ENCODE measurements at places on chromosomes 1 and 21.

- no peaks in the 10 kb centered on the region for H3K36me3 ChIP-seq
- no peak for DNase-seq
- no peaks in the 10 kb centered on the region for H3K27me3 ChIP-seq
- H3K4me3 ChIP-seq, result no peak overlapping the region
- H3K27ac ChIP-seq, result no peak overlapping the region
Observed at GRCh38 chr1:234933475-234933874, 195.2 kb downstream of the TOMM20 start.

DNA sequence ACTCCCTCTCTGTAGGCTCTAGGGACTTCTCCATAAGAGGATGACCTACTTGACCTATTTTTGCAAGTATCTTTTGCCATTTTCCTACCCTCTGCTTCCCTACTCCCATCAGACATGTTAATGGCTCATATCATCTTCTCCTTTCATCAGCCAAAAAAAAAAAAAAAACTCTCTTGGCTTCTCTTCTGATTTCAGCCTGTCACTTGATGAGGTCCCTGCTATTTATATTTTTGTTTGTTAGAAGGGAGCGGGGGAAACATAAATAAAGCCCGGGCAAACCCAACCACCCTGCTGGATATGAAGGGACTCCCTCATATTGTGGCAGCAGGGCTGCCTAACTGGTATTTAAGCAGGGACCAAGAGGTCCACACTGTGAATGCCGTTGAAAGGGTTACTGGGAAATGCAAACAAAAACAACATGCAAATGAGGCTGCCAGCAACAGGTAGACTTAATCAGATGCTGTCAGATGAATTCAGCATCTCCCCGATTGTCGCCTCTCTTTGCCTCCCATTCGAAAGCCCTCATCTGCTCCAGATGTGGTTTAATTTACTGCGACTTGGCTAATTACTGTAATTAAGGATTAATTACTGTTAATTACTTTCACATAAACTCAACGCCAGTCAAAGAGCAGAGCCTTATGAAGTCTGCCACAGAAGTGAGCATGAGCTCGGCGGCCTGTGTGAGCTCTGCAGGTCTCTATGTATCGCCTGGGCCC is 172.3 kb downstream of the PBX1 start:
- no peak overlapping the region for H3K4me3 ChIP-seq
- peaks cover 36% of the 10 kb centered on the region for H3K4me1 ChIP-seq
- no peak for DNase-seq
- H3K36me3 ChIP-seq, result no peaks in the 10 kb centered on the region
- H3K27ac ChIP-seq, result no peak overlapping the region

- no peak overlapping the region for H3K4me3 ChIP-seq
- no peaks in the 10 kb centered on the region for H3K4me1 ChIP-seq
- no peaks in the 10 kb centered on the region for H3K36me3 ChIP-seq
- no peak for DNase-seq
Observed at GRCh38 chr1:50936321-50936720, 23.7 kb downstream of the FAF1 start.

GRCh38 chr1:178434899-178435435 is 61.8 kb downstream of the CLEC20A start:
- H3K4me1 ChIP-seq, result peaks cover 18% of the 10 kb centered on the region
- H3K27me3 ChIP-seq, result no peaks in the 10 kb centered on the region
- DNase-seq, result no peak
- H3K27ac ChIP-seq, result no peak overlapping the region
- H3K4me3 ChIP-seq, result no peak overlapping the region

DNA sequence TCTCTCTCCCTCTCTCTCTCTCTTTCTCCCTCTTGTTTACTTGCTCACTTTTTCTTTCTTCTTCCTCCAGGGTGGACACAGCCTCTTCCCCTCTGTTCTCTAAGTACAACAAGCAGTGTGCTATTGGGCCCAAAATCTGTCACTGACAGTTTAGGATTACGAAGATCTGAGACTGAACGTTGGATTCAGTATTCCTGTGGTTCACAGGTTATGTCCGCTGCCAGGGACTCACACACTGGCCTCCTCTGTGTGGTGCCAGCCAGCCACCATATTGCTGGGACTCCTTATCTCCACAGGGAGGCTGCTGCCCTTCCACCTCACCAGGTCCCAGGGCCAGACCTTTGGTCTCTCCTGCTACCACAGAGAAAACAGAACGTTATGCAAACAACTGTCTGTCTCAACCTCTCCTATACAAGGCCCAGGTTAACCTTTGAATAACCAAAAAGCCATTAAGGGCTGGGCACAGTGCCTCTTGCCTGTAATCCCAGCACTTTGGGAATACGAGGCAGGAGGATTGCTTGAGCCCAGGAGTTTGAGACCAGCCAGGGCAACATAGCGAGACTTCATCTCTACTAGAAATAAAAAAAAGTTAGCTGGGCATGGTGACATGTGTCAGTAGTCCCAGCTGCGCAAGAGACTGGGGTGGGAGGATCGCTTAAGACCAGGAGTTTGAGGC is 171.9 kb upstream of the RAB4A start:
- DNase-seq, result no peak
- no peaks in the 10 kb centered on the region for H3K36me3 ChIP-seq
- peaks cover 37% of the 10 kb centered on the region for H3K4me1 ChIP-seq
- H3K27me3 ChIP-seq, result no peaks in the 10 kb centered on the region

DNA sequence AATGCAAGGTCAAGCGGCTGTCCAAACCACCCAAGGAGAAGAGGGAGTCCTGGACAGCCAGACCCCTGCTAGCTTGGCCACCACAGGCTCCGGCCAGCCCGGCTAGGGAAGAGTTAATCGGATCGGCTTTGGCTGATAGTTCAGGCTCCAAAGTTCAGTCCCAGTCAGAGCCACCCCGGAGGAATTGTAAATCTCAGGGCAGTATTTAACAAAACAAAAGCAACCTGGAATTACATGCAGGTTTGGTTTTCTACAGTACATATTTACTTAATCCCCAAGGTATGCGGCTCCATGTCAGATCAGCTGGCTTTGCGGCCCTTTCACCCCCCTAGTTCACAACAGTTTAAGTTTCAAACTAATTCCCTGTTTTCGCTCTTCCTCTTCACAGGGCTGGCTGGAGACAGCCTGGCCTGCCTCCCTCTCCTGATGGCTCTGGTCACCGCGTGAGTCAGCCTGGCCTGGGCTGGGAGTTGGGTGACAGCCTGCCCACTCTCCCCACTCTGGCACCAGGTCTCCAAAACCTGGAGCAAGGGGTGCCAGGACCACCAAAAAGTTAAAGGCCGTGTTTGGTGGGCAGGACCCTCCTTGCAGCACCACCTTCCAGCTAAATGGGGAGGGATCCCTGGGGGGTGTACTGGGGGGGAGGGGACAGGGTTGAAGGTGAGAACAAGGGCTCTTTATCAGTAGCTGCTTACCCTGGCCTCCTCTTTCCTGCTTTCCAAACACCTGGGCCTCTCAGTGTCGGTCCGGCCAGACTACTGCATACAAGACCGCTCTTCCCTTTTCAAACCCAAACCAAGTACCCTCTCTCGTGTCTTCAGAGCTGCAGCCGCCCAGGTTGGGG is 1.9 kb downstream of the DHRS3 start:
- peaks cover 48% of the 10 kb centered on the region for H3K4me1 ChIP-seq
- no peaks in the 10 kb centered on the region for H3K36me3 ChIP-seq
- peak overlapping the region; percentile 90 for H3K4me3 ChIP-seq
- no peak for DNase-seq
- H3K27ac ChIP-seq, result peak overlapping the region; percentile 95

DNA sequence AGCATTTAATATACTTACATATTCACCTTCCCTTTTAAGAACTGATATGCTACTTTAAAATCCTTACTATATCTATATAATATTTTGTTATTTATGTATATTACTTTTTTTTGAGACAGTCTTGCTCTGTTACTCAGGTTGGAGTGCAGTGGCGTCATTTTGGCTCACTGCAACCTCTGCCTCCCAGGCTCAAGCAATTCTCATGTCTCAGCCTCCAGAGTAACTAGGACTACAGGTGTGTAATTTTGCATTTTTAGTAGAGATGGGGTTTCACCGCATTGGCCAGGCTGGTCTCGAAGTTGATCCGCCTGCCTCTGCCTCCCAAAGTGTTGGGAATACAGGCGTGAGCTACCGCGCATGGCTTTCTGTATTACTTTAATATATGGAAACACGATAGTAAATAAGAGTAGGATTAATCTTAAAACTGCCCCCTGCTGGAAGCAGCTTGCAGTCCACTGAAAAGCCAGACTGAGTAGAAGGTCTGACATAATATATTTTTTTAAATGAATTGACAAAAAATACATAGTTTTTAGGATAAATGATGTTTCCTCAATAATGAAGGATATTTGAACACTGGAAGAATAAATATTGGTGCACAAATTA is 24.4 kb downstream of the RCAN3 start:
- H3K4me3 ChIP-seq, result no peak overlapping the region
- no peaks in the 10 kb centered on the region for H3K4me1 ChIP-seq
- no peak overlapping the region for H3K27ac ChIP-seq
- no peaks in the 10 kb centered on the region for H3K36me3 ChIP-seq
- no peaks in the 10 kb centered on the region for H3K27me3 ChIP-seq
- DNase-seq, result no peak

- no peak overlapping the region for H3K27ac ChIP-seq
- DNase-seq, result no peak
- no peaks in the 10 kb centered on the region for H3K27me3 ChIP-seq
- H3K4me3 ChIP-seq, result no peak overlapping the region
Observed at GRCh38 chr1:148309940-148310500, 157.9 kb upstream of the NBPF11 start.

DNA sequence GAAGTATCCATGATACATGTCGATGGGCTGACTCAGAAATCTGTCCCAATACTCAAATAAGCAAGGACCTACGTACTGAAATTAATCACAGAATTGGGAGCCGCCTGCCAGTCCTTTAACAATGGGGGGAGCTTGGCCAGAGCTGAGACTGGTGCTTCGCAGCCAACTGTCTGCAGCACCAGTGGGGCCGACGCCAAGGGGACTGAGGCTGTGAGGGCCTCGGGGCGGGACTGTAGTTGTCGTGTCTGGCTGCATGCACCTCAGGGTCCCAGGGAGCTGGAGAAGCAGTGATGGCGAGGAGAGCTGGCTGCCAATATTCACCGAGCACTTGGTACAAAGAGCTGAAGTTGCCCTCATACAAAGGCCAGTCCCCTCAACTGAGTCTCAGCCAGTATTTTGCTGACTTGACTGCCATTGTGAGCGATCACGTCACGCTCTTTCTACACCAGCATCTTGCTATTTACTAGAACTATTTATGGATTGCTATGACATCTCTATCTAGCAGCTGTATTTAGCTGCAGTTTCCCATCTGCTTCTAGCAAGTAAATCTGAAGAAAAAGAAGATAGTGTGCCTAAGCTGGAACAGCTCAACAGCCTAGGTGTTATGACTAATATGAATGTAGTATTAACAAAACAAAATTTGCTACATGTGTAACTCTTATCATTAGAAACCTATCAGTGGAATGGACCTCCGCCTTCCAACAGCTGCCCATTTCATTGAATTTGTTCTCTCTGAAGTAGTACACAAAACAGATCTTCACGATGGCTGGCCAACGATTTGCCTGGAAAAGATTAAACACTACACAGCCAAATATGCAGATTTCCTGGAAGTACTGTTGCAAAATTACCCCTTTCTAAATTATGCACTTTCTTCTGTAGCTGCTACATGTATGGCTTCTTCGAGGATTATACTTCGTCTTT is 29.1 kb downstream of the EVI5 start:
- DNase-seq, result no peak
- H3K36me3 ChIP-seq, result no peaks in the 10 kb centered on the region
- H3K27me3 ChIP-seq, result no peaks in the 10 kb centered on the region
- H3K27ac ChIP-seq, result no peak overlapping the region

- no peaks in the 10 kb centered on the region for H3K27me3 ChIP-seq
- H3K36me3 ChIP-seq, result no peaks in the 10 kb centered on the region
- no peaks in the 10 kb centered on the region for H3K4me1 ChIP-seq
- DNase-seq, result no peak
Observed at GRCh38 chr1:119347858-119348257, 20.7 kb upstream of the HAO2 start.

All from vagina (tissue), 2 donors.